Activated CD8-positive, alpha-beta memory T cell treated with anti-CD3 and anti-CD28 coated beads for 1 hour (primary cell): ENCODE measurements at places on chromosomes 13 and 19.

DNA sequence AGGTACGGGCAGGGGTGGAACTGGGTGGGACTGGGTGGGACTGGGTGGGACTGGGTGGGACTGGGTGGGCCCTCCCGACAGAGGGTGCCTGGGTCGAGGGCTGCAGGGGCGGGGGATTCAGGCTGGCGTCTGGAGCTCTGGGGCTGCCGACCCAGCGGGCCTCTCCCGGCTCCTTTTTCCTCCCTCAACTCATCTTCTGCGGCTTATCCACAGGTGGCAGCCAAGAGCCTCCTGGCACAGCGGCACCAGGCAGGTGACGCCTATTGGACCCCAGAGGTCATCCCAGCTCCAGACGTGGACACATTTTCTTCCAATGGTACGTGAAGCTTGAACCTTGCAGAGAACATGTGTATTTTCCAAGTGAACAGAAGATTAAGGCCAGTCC, 533 bp downstream of the ZNF544 start:
- no peak for DNase-seq

GRCh38 chr19:30256496-30256850, 115.7 kb upstream of the ZNF536 start:
- DNase-seq, result no peak

DNA sequence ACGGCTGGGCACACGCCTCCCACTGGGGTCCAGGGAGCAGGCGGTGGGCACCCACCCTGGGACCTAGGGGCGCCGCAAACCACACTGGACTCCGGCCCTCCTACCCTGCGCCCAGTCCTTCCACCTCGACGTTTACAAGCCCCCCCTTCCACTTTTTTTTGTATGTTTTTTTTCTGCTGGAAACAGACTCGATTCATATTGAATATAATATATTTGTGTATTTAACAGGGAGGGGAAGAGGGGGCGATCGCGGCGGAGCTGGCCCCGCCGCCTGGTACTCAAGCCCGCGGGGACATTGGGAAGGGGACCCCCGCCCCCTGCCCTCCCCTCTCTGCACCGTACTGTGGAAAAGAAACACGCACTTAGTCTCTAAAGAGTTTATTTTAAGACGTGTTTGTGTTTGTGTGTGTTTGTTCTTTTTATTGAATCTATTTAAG, 1.6 kb downstream of the JUNB start:
- no peak for DNase-seq

DNA sequence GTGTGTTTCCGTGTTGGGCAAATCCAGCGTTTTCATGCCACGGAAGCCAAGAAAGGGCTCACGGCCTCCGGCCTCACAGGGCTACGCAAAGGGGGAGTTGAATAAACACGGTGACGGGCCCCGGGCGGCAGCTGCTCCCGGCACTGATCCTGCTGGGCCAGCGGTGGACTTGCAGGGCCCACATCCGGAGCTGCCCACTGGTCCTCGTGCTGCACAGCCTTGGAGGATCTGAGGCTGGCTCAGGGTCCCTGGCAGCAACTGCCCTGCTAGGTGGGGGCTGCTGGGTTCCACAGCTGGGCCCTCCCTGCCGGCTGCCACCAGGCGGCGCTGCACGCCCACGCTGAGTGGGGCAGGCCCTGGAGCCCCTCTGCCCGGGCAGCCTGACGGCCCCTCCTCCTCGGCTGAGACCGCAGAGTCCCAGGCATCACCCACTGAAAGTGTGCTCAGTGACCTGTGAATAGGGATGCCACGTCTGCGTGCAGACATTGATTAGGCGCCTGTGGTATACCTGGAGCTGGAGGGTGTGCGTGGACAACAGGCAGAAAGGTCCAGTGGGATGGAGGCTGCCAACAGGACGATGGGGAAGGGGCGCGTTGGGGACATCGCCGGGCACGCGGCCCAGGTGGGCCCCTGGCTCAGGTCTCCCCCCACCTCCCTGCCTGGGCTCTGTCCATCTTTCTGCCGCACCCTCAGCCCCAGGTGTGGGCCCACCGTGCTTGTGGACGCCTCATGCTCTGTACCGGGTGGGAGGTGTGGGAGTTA, 5.3 kb upstream of the HCN2 start:
- DNase-seq, result peak; percentile 12

- no peak for DNase-seq
Measured at GRCh38 chr19:40367577-40368434, 19.3 kb downstream of the PLD3 start.

DNA sequence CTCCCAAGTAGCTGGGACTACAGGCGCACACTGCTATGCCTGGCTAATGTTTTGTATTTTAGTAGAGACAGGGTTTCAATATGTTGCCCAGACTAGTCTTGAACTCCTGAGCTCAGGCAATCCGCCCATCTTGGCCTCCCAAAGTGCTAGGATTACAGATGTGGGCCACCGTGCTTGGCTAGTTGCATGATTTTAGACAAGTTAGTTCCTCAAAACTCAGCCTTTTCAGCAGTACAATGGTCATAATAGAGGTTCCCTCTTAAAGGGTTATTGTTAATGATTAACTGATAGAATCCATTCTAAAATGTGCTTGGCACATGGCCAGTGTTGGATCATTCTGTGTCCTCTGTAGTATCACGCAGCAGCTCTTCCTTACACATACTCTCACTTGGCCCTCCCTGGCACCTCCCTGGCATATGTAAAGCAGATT, 19.5 kb upstream of the IFT88 start:
- no peak for DNase-seq

GRCh38 chr13:48491423-48492095, 41.3 kb downstream of the RCBTB2 start:
- no peak for DNase-seq

GRCh38 chr19:29623726-29624488, 17.8 kb downstream of the POP4 start:
- DNase-seq, result no peak

- no peak for DNase-seq
Measured at GRCh38 chr13:50386541-50387050, 371.4 kb downstream of the KCNRG start.

- no peak for DNase-seq
Measured at GRCh38 chr13:30529085-30529834, 63.5 kb upstream of the HMGB1 start.

DNA sequence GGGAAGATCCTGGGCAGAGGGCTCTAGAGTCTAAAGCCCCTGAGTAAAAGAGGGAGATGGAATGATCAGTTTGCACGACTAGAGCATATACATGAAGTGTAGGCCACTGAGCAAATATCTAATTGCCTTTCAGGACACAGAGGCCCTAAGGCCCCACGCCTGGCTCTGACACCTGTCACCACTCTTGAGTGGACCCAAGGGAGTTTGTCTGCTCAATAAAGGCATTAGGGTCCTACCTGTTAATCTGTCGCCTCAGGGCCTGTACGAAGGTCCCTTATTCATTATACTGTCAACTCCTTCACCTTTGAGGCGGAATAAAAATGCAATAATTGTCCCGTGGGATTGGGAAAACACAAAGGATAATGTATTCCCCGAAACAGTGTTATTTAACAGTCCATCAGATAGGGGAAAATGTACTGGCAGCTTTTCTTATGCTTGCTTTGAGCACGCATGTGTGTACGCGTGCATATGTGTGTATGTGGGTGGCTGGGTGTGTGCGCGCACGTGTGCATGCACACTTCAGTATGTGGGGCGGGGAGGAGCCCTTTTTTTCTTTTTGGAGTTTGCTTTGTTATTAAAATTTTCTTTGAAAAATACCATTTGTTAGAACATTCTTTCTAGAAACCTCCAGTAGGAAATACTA, 161.8 kb upstream of the SERP2 start:
- DNase-seq, result no peak

- no peak for DNase-seq
Measured at GRCh38 chr13:32752997-32753606, 166.8 kb downstream of the PDS5B start.

- no peak for DNase-seq
Measured at GRCh38 chr19:32519023-32519422, 62.0 kb upstream of the PDCD5 start.

GRCh38 chr19:49680421-49681351, 3.6 kb downstream of the PRMT1 start:
- DNase-seq, result peak; percentile 94

DNA sequence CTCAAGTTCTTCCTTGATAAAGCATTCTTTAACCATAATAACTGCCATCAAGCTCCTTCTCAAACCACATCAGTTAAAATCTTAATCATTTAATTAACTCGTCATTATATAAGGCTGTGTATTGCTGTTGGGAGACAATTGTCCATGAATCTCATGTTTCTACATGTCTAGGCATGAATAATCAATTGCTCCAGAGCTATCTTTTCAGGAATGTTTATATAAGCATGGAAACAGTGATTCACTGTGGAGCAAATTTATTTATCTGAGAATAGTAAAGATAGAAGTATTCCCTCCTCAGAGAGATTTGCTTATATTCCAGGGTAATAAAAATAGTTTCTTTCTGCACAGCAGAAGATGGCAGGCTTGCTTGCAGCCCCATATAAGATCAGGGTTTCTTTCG, 71.1 kb downstream of the CBY2 start:
- no peak for DNase-seq

GRCh38 chr13:21175656-21176214, 617 bp downstream of the SKA3 start:
- DNase-seq, result no peak

DNA sequence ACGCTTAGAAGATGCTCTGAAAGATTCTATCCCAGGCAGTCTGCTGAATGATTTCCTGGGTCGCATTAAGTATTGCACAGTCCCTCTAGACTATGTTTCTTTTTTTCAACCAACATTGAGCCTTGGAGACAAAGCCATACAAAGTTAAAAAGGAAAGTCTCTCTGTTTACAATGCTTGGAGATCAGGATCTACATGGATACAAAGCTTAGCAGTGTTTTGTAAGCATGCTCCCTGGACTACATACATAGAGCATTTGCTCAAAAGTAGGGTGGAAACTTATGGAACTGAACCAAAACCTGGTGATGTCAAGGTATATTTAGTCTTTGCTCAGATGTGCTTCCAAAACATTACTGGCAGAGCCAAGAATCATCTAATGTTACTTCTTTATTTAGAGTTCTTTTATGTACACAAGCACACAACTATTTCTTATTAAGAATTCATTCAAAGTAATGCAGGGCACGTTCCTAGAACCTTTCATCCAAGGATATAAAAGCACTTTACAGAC, 241.2 kb downstream of the ABCC4 start:
- DNase-seq, result no peak

GRCh38 chr13:26424181-26424580, 133.3 kb upstream of the WASF3 start:
- DNase-seq, result no peak
